ENCODE measurements at places on chromosomes 6 and 20.

- no peak for DNase-seq
These were observed 20.4 kb downstream of the TAF11 start for GRCh38 chr6:34867484-34867883.

DNA sequence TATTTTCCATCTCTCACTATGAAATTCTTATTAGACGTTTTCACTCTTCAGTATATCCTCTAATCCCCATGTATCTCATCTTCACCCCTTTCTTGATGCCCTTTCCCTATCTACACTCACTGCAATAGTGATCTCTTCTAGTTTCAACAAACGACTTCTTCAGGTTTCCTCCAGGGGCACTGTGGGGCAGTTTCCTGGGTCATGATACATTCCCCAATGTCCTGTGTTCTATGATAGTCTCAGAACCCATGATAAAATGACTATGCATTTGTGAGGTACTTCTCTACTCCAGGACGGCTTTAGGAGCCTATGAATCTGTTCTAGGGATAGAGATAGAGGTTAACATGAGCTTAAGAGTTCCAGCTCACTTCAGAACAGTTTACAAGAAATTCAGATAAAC lies 183.3 kb downstream of the FOXC1 start:
- no peak for DNase-seq

- DNase-seq: peak; percentile 38
These were observed 3.2 kb downstream of the PRRT1 start for GRCh38 chr6:32148289-32149091.

DNA sequence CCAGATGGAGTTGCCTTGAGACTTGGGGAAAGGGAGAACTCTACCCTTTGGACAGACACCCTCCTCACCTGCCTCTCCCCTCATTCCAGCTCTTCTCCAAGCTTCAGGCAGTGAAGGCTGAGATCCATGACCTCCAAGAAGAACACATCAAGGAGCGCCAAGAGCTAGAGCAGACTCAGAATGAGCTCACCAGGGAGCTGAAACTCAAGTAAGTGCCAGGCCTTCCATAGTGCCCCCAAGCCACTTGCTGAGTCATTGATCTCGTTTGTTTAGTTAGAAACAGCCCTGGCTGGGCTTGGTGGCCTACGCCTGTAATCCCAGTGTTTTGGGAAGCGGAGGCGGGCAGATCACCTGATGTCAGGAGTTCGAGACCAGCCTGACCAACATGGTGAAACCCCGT lies 39.2 kb downstream of the KIF3B start:
- DNase-seq: no peak

DNA sequence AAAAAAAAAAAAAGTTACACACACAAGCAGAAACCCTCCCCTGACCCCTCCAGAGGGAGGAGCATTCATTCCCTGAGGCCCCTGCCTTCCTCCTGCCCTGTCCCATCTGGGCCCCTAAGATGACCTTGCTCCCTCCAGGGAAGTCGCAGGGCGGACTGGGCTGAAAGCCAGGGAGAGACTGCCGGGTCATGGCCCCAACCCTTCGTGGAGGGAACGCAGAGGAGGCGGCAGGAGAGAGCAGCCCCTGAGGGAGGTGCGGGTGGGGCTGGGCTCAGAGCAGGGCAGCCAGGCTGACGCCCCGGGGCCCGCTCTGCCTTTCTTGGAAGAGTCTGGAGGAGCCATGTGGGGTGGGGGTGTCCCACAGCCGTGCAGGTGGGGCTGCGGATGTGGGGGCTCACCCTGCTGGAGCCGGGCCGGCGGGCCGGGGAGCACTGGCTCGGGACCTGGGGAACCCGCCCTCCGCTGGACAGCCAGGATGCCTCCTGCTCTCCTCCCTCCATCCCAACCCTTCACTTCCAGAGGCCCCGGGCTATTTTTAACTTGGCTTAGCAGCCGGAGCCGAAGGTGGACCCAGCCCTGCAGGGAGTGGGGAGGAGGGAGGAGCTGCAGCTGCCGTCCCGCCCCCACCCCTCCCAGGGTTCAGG lies 15.0 kb upstream of the ABHD16B start:
- DNase-seq: no peak

DNA sequence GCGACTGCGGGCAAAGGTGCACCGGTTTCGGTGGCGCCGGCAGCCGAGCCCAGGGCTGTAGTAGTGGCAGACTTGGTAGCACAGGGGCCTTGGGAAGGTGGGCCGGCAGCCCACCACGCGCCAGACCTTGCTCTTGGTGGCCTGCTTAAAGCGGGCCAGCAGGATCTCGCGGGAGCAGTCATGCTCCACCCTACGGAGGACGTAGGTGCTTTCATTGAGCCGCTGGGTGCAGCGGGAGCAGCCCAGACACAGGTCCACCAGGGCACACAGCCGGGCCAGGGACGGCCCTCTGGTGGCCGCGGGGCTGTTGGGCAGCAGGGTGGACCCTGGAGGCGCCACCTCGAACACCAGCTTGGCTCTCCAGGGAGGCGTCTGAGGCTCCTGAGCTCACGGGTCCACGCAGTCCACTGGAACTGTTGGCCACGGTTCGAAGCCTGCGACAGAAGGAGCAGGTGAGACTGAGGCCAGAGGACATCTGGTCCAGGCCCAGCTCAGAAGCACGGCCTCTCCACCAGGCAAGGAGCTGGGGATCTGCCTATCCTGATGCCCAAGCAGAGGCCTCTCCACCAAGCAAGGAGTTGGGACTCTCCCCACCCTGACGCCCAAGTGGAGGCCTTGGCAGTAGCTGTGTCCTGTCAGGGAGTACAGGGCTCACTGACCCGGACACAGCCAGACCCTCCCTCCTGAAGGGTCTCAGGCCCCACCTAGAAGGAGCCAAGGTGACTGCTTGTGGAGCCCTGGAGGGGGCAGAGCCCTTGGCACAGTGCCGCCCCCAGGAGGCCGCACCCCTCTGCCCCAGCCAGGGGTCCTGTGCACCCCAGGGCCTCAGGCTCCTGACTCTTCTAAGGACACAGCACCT lies 1.0 kb downstream of the HELZ2 start:
- no peak for DNase-seq

DNA sequence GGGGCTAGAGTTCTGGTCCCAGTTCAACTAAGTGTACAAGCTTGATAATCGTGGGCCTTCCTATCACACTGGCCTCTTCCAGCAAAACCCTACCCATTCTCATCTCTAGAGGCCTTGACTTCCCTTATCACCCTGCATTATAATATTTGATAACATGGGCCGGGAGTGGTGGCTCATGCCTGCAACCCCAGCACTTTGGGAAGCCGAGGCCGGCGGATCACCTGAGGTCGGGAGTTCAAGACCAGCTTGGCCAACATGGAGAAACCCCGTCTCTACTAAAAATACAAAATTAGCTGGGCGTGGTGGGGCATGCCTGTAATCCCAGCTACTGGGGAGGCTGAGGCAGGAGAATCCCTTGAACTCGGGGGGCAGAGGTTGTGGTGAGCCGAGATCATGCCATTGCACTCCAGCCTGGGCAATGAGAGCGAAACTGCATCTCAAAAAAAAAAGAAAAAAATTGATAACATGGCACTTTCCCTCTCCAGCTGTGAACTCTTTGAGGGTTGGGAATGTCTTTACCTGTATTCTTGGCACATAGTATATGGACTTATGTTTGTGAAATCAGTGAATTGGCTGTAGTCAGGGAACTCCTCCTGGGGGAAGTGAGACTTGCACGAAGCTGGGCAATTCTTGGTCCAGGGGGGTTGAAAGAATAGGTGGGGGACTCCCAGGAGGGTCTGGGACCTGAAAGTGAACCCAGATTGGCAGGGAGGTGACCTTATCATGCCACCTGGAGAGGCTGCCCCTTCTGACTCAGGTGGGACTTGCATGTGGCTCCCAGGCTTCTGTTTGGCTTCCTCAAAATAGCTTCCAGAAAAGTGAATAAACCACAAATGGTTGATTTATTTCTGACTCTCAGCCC lies 915 bp upstream of the C6orf47 start:
- no peak for DNase-seq

- no peak for DNase-seq
These were observed 10.1 kb upstream of the NHSL1 start for GRCh38 chr6:138509371-138509770.

DNA sequence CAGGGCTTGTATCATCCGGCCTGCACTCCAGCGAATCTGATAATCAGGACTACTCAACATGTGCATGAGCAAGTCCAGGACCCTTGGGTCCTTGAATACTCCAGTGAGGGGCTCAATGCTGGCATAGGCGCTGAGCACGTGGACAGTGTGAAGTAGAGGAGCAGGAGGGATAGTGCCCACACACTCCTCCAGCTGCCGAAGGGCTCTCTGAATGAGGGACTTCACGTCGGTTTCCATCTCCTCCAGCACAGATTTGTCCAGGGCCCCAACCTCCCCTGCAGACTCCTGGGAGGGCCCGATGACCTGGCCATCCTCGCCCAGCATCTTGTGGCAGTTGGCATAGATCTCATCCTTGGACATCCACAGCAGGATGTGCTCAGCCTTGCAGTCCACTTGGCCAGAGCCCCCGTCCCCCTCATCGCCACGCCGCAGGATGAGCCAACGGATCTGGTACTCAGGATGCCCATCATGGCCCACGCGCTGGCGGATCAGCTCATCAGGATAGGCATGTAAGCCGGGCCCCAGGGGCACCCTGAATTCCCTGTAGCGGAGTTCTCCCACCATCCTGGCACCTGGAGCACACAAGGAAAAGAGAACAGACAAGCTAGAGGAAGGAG lies 1.3 kb downstream of the CUL7 start:
- DNase-seq: no peak

GRCh38 chr6:142255785-142256184 lies 46.0 kb upstream of the ADGRG6 start:
- no peak for DNase-seq

DNA sequence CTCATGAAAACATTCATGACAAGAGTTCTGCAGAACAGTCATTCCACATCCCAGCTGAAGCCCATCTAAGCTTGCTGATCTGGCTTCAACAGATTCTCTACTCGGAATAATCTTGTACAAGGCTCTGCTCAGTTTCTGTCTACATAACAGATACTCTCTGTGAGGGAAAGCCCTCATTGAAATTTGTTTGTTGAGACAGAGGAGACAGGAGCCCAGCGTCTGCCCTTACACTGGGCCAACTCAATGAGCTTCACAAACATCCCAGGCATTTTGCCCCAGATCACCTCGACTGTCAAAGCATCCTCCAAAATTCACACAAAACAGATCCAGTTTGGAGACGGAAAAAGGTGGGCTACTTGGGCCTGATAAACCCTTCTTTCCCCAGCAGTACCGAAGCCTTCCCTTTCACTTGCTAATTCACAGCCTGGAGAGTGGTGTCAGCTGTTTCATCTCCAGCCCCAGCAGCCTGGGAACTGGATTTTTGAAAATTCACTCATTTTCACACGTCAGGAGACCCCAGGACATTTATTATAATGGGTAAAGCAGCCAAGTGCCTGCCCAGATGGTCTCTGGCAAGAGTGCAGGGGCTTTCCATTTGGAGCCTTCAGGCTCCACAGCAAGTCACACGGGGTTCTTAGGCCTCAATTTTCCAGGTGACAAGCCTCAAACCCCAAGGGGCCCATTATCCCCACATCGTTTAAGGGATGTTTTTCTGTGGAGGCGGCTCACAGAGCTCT lies 7.3 kb downstream of the CCDC167 start:
- DNase-seq: no peak
